Activated CD4-positive, alpha-beta memory T cell treated with anti-CD3 and anti-CD28 coated beads, Interleukin-2, amount 10 ng/mL, durations not matched to agents 7 days and 5 days (primary cell): ENCODE measurements at places on chromosomes 5 and 9. TPM values are rescaled to one million over a fixed set of nuclear protein-coding genes. Genes with fewer than 3 reads are reported as not detected.

GRCh38 chr9:34507966-34508365 lies 14.8 kb downstream of the ENHO start:
- H3K4me3 ChIP-seq = no peak overlapping the region
- no peak overlapping the region for H3K27ac ChIP-seq
- H3K36me3 ChIP-seq = no peaks in the 10 kb centered on the region
- H3K4me1 ChIP-seq = no peaks in the 10 kb centered on the region

Gene MZB1
- 48.1 TPM for total RNA-seq

DNA sequence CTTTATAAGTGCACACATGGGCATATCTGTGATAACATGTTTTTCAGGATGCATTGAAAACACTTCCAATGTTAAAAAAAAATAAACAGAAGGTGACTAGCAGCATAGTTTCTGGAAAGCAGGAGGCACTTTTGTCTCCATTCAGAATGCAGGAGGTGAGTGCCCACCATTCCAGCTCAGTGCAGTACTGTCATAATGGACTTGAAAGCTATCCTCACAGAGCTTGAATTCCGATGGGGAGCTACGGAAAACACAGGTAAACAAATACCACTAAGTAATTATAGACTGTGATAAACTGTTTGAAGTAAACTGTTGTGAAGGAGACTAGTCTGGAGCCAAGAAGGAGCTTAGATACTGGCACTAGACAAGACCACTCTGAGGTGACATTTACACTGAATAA lies 9.9 kb downstream of the FBN2 start:
- no peak for DNase-seq
- no peaks in the 10 kb centered on the region for H3K27me3 ChIP-seq
- no peak overlapping the region for H3K4me3 ChIP-seq
- no peaks in the 10 kb centered on the region for H3K36me3 ChIP-seq

Gene EPB41L4A
- 3.3 TPM for total RNA-seq

DNA sequence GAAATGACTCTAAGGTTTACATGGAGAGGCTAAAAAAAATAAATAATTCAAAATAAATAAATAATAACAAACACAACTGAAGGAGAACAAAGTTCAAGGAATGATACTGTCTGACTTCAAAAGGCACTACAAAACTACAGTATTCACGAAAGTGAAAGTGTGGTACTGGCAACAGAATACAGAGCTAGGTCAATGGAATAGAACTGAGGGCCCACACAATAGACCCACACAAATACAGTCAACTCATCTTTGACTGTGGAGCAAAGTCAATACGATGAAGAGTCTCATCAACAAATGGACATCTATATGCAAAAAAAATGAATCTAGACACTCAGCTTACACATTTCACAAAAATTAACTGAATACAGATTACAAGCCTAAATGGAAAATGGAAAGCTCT lies 75.3 kb downstream of the FBXW11 start:
- peaks cover 12% of the 10 kb centered on the region for H3K4me1 ChIP-seq
- no peak overlapping the region for H3K27ac ChIP-seq
- no peaks in the 10 kb centered on the region for H3K27me3 ChIP-seq
- H3K36me3 ChIP-seq = peaks cover 18% of the 10 kb centered on the region
- no peak overlapping the region for H3K4me3 ChIP-seq

DNA sequence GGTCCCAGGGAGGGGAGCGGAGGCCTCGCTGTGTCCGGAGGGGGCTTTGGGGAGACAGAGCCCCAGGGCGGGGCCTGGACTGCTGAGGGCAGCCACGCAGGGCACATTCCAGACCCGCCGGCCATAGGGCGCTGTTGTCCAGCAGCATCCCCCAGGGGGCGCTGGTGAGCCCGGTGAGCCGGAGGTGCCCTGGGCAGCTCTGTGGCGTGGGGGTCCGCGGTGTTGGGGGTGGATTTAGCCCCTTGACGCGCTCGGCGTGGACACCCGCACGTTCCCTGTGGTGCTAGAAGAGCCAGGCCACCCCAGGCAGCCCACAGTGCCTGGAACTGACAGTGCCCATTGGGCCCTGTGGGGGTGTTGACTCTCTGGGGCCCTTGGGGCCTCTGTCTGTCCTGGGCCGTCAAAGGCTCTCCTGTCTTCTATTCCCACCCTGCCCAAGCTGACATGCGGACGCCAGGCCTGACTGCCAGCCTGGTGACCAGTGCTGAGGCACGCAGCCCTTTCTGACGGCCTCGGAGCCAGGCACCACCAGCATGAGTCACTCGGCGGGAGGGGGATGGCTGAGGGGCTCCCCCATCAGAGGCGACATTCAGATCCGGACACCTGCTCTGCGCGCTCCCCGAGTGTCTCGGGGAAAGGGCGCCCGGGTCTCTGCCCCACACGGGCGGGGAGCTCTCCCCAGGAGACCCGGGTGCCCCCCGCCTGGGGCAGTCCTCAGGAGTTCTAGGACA lies 23.9 kb downstream of the TPPP start:
- H3K27ac ChIP-seq = no peak overlapping the region
- H3K4me1 ChIP-seq = peaks cover 6% of the 10 kb centered on the region
- DNase-seq = peak; percentile 50
- peaks cover 5% of the 10 kb centered on the region for H3K36me3 ChIP-seq
- no peak overlapping the region for H3K4me3 ChIP-seq
- peaks cover 5% of the 10 kb centered on the region for H3K27me3 ChIP-seq

- peaks cover 5% of the 10 kb centered on the region for H3K36me3 ChIP-seq
- peaks cover 4% of the 10 kb centered on the region for H3K27me3 ChIP-seq
- H3K4me1 ChIP-seq = no peaks in the 10 kb centered on the region
- H3K27ac ChIP-seq = no peak overlapping the region
- H3K4me3 ChIP-seq = no peak overlapping the region
- no peak for DNase-seq
Measured at GRCh38 chr5:56377573-56377972, 144.4 kb upstream of the ANKRD55 start.

Gene LCN9
- not detected for total RNA-seq

Gene ZMYND19
- total RNA-seq = 25.4 TPM

- H3K4me1 ChIP-seq = no peaks in the 10 kb centered on the region
- H3K4me3 ChIP-seq = no peak overlapping the region
- no peak for DNase-seq
- no peaks in the 10 kb centered on the region for H3K36me3 ChIP-seq
- H3K27ac ChIP-seq = no peak overlapping the region
Measured at GRCh38 chr5:27821681-27822080, 783.3 kb upstream of the CDH9 start.

Gene PGM5
- not detected for total RNA-seq

DNA sequence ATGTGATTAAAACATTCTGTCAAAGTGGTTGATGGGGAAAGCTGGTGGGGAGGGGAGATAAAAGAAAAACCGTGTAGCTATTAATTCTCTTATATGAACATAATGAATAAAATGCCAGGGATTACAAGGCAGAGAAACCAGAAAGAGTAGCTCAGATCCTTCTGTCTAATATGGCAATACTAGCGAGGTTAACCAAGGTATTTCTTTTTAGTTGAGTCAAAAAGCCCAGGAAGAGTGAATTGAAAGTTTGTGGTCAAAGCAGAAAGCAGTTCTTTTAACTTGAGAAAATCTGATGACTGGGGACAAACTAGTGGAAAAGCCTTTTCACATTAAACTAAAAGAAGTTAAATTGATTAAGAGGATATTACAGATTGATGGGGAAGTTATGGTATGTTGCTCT lies 76.0 kb downstream of the ERBIN start:
- H3K27me3 ChIP-seq = no peaks in the 10 kb centered on the region
- H3K36me3 ChIP-seq = peaks cover 52% of the 10 kb centered on the region
- H3K4me3 ChIP-seq = no peak overlapping the region
- H3K27ac ChIP-seq = no peak overlapping the region

DNA sequence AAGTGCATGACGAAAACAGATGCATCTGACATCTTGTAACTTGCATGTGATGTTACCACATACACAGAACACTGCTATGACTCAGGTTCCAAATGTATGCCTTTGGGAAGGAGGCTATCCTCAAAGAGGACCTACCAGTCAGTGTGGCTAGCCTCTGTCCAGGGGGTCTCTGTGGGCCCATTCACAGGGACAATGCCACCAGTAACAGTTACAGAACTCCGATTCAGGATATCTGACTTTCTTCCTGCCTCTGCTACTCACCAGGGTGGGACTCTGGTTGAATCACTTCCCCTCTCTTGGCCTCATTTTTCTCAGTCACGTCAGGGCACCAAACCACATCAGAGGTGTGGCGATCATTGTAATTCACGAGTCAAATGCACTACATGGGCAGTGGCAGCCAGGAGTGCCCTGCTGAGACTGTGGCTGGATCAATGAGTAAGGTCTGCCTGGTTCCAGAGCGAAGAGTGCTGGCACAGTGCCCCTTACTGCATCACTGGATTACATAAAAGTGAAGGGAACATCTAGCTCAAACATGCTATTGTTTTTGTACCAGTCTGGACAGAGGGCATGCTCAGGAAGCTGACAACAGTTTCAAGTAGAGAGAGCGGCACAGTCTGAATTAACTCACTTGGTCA lies 13.2 kb downstream of the ATOX1 start:
- peak; percentile 76 for DNase-seq
- H3K36me3 ChIP-seq = peaks cover 45% of the 10 kb centered on the region
- H3K27ac ChIP-seq = peak overlapping the region; percentile 94

Gene ROPN1L
- 5.5 TPM for total RNA-seq

DNA sequence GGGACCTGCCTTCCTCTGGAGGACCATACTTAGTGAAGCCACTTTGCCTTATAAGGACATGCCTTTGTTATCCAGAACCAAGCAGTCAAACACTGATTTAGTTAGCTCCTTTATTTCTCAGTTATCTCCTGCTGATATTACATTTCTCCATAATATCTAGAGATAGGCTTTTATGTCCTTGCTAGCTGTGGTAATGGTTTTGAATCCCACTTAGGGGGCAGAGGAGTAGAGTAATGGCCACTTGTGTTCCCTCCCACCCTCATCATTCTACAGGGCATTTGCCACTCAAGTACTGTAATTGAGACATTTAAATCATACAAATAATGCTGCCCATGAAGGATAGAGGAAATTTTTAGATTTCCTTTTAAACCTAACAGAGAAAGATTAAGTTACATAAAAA lies 80.9 kb downstream of the DOCK8 start:
- H3K4me1 ChIP-seq = peaks cover 58% of the 10 kb centered on the region
- no peaks in the 10 kb centered on the region for H3K27me3 ChIP-seq
- H3K27ac ChIP-seq = no peak overlapping the region
- DNase-seq = no peak
- peaks cover 84% of the 10 kb centered on the region for H3K36me3 ChIP-seq

DNA sequence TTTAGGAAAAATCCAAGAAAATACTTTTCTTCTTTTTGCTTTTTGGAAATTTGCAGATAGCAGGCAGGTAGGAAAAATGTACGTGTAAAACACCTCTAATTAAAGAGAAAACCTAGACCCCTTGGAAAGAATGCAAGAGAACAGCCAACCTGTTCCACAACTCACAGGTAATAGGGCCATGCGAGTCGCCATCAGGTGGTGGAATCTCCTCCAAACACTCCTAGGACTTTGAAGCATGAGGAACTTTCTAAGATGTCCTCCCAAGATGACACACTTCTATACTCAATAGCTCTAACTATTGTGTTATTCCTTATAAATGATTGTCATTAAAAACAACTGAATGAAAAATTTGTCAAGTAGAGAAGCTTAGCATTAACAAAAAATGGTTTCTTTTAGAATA lies 174.0 kb downstream of the TMC1 start:
- H3K27ac ChIP-seq = no peak overlapping the region
- H3K27me3 ChIP-seq = peaks cover 14% of the 10 kb centered on the region
- H3K36me3 ChIP-seq = no peaks in the 10 kb centered on the region
- no peak overlapping the region for H3K4me3 ChIP-seq
- no peaks in the 10 kb centered on the region for H3K4me1 ChIP-seq

DNA sequence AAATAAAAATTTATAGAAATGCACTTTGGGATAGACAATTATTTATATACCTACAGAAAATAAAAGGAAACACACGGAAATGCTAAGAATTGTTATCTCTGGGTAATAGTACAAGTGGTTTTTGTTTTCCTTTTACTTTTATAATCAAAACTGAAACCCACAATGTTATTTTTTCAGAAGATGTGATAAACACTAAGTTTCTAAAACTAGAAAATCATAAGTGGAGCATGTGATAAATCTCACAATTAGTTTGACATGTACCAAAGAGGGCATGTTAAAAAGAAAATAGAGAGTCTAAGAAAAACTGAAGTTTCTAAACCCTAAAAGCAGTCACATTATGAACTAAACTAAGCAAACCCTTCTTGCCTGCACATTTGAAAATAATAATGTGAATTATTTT lies 61.1 kb downstream of the OXCT1 start:
- no peaks in the 10 kb centered on the region for H3K27me3 ChIP-seq
- peaks cover 35% of the 10 kb centered on the region for H3K4me1 ChIP-seq
- DNase-seq = no peak
- H3K36me3 ChIP-seq = peaks cover 48% of the 10 kb centered on the region
- no peak overlapping the region for H3K4me3 ChIP-seq
- H3K27ac ChIP-seq = no peak overlapping the region

DNA sequence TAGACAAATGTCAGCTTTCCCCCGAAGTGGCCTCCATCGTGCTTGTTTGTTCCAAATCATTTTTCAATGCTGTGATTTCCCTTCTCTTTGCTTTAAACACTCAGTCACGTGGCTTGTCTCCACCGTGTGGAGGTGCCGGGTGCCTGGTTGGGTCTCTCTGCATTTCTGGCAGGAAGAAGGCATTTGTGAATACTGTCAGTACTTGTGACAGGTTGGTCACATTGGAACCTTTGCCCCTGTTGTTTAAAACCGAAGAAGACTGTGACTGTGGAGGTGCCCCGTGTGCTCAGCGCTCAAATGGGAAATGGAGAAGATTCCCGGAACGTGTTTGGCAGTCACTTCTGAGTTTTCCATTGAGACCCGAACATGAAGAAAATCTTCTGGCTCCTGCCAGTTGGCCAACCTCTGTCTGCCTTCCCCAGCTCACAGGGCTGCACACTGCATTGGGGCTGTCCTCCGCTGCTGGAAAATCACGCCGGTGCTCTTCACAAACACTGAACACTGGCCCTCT lies 74.6 kb downstream of the LMNB1 start:
- H3K4me1 ChIP-seq = peaks cover 52% of the 10 kb centered on the region
- H3K4me3 ChIP-seq = no peak overlapping the region
- H3K27ac ChIP-seq = peak overlapping the region; percentile 91
- H3K36me3 ChIP-seq = peaks cover 31% of the 10 kb centered on the region

DNA sequence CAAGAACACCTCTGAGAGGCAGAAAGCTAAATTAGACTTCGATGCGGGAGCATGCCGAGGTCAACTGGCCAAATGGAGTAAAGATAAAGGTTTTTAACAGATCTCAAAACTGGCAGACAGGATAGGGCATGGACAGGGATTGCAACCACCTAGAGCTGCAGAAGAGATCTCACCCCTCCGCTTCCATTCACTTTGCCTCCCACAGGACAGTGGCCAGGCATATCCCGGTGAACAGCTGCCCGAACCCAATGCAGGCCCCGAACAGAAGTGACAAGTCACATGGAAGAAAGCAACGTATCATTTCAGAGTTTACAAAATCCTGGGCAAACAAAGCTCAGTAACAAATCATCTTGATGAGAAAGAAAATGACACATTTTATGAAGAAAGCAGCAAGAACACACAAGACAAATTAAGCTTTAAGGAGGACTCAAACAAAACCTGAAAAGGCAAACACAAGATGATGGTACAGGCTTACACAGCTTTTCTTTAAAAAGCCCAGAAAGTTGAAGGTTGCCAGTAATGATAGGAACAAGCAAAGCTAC lies 18.4 kb downstream of the RNF130 start:
- no peaks in the 10 kb centered on the region for H3K4me1 ChIP-seq
- H3K27ac ChIP-seq = no peak overlapping the region
- H3K27me3 ChIP-seq = no peaks in the 10 kb centered on the region
- no peak overlapping the region for H3K4me3 ChIP-seq
- no peak for DNase-seq
